Panc1 (cell line): ENCODE measurements at places on chromosomes 2 and 18.

GRCh38 chr2:168326572-168326971 is 79.2 kb upstream of the STK39 start:
- DNase-seq, result no peak
- no peaks in the 10 kb centered on the region for H3K4me1 ChIP-seq
- no peaks in the 10 kb centered on the region for H3K36me3 ChIP-seq
- H3K27ac ChIP-seq, result no peak overlapping the region

- no peak overlapping the region for H3K27ac ChIP-seq
- H3K4me3 ChIP-seq, result no peak overlapping the region
- no peaks in the 10 kb centered on the region for H3K36me3 ChIP-seq
- H3K27me3 ChIP-seq, result peaks cover 11% of the 10 kb centered on the region
Measured at GRCh38 chr2:64386676-64387075, 67.3 kb upstream of the LGALSL start.

DNA sequence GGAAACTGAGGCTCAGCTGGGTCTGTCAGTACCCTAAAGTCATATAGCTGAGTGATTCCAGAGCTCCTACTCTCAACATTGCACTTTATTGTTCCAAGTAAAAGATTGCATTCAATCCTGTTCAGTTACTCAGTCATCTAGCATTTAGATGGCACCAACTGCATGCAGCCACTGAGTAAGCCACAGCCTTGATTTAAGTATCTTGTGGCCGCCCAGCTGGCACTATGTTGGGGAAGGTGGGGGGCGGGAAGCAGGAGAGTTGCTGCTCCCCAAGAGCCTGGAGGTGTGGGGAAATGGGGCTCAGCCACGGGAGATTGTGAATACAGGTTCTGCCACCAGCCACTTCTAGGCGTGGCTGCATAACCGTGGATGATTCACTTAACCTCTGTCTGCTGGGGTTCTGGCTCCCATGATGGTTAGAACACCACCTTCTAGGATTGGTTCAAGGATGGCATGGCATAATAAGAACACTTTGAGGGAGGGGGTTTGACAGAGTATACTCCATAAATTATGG is 17.1 kb downstream of the ZFP36L2 start:
- no peaks in the 10 kb centered on the region for H3K4me1 ChIP-seq
- H3K27ac ChIP-seq, result no peak overlapping the region
- no peak overlapping the region for H3K4me3 ChIP-seq
- H3K36me3 ChIP-seq, result no peaks in the 10 kb centered on the region
- no peak for DNase-seq

GRCh38 chr2:69559442-69560146 is 83.9 kb downstream of the AAK1 start:
- H3K27ac ChIP-seq, result peak overlapping the region; percentile 29; the same call in 1 of the 2 replicates
- H3K4me1 ChIP-seq, result peaks cover 19% of the 10 kb centered on the region
- DNase-seq, result peak; percentile 67
- H3K4me3 ChIP-seq, result no peak overlapping the region

DNA sequence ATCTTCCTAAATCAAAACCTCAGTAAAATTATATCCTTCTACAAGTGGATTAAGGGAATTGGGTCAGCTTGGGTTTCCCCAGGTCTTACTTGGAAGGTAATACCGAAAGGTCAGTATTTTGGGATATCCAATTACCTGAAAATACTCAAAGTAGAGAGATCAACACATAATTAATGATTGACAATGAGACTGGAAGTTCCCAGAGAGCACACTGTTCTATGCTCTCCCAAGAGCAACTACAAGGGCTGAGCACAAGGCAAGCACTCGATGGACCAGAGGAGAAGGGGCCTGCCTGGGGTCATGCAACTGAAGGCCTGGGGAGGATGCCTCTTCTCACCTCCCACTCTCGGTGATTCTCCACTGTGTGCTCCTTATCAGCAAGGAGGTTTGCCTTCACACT is 159.2 kb upstream of the ACAA2 start:
- no peaks in the 10 kb centered on the region; the same call in 1 of the 2 replicates for H3K27me3 ChIP-seq
- H3K4me3 ChIP-seq, result no peak overlapping the region
- no peaks in the 10 kb centered on the region for H3K4me1 ChIP-seq

DNA sequence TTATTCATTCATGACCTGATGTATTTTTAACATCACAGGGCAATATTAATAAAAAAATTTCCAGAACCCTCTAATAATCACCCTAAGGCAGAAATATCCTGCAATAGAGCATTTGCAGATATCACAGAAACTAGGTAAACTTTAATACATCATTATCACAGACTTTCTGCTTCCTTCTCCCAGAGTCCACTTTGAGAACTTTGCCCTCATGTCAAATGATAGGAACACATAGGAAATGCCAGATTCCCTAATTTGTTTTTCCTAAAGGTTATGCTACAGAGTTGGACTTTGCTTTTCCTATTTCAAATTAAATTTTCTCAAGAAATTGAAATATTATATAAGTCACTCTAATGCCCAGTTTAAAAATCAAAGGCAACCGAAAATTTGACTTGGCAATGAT is 352.8 kb upstream of the LRP1B start:
- H3K36me3 ChIP-seq, result no peaks in the 10 kb centered on the region
- H3K27ac ChIP-seq, result no peak overlapping the region
- H3K4me1 ChIP-seq, result no peaks in the 10 kb centered on the region
- H3K27me3 ChIP-seq, result no peaks in the 10 kb centered on the region
- H3K4me3 ChIP-seq, result no peak overlapping the region

DNA sequence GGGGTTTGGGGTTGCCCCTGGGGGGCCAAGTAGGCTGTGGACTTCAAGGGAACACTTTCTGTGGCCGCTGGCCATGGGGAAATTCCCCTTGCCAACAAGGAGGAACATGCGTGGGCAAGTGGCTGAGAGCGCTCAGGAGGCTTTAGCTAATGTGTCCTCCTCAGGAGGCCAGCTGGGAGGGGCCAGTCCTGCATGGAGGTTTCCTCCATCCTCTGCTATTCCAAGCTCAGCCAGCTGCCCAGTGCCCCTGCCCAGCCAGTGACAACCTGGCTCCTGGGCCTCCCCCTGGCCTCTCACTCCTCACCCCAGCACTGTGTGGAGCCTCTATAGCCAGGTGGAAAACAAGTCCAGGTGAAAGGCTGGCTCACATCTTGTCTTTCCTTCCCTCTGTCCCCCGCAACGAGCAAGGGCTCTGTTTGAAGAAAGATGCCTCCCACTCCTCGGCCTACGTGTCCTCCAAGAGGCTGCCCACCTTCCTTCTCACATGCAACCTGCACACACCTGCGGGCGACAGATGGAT is 64.4 kb upstream of the DAPL1 start:
- H3K27ac ChIP-seq, result no peak overlapping the region
- no peak overlapping the region for H3K4me3 ChIP-seq
- no peaks in the 10 kb centered on the region for H3K36me3 ChIP-seq
- no peaks in the 10 kb centered on the region; the same call in 1 of the 2 replicates for H3K27me3 ChIP-seq
- no peaks in the 10 kb centered on the region for H3K4me1 ChIP-seq

DNA sequence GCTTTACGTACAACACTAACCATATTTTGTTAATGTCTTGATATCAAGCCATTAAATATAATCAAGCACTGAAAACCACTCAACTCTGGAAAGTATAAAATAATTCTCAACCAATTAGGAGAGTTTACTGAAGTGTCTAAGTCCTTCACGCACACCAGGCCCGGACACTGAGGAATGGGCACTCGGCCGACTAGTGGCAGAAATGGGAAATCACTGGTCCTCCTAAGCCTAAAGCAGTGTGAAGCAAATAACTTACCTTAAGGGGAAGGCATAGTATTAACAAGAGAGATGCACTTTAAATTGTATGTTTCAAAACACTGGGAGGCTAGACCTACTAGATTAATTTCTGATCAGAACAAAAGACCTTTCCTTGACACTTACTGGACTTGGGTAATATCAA is 45.7 kb downstream of the FAM210A start:
- H3K4me1 ChIP-seq, result no peaks in the 10 kb centered on the region
- no peak overlapping the region for H3K4me3 ChIP-seq
- no peaks in the 10 kb centered on the region for H3K27me3 ChIP-seq
- no peak for DNase-seq

DNA sequence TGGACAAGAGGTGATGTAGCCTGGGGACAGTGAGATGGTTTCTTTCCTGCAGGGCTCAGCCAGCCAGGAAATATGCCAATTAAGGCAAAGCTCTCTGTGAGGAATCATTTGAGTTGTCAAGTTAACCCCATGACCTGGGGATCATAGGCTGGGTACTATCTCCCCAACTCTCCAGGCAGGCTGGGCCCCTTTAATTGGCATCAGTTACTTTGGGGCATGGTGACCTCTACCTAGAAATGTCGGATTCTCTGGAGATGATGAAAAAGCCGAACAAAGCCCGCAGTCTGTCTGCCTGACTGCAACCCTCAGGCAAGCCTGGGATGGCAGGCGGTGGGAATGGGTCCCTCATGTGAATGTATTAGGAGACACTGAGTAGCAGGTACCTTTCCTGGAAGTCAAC is 193.5 kb upstream of the SMAD2 start:
- no peaks in the 10 kb centered on the region for H3K36me3 ChIP-seq
- no peak overlapping the region for H3K4me3 ChIP-seq
- no peak overlapping the region for H3K27ac ChIP-seq
- H3K4me1 ChIP-seq, result no peaks in the 10 kb centered on the region
- no peaks in the 10 kb centered on the region for H3K27me3 ChIP-seq

GRCh38 chr2:176039375-176039774 is 37.3 kb upstream of the LNPK start:
- DNase-seq, result no peak
- peaks cover 9% of the 10 kb centered on the region for H3K27me3 ChIP-seq
- H3K4me3 ChIP-seq, result no peak overlapping the region
- no peaks in the 10 kb centered on the region for H3K36me3 ChIP-seq

DNA sequence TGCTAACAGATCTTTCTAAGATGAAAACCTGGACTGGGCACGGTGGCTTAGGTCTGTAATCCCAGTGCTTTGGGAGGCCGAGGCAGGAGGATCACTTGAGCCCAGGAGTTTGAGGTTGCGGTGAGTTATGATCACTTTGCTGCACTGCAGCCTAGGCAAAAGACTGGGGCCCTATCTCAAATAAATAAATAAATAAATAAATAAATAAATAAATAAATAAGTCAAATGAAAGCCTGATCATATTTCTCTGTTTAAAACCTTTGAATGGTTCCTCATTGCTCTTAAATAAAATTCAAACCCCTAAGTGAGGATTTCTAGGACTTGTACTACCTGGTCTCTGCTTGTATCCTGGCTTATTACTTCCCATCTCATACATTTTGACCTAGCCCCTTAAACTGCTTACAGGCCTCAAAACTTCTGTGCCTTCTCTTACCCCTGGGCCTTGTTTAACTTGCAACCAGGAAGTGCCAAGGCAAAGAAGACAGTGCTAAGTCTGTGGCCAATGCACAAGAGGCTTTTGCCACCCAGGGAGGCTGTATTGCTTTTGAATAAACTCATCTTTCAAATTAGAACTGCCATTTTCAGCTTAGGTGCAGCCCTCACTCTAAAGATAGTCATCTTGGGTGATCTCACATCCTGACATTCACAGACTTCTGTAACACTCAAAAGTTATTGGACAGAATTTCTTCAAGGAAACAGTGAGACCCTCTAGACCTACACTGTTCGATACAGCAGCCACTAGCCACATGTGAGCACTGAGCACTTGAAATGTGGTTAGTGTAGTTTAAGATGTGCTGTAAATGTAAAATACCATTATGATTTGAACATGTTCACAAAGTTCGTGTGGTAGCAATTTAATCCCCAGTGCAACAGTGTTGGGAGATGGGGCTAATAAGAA is 73.7 kb downstream of the POLE4 start:
- no peak for DNase-seq
- H3K36me3 ChIP-seq, result no peaks in the 10 kb centered on the region
- no peaks in the 10 kb centered on the region for H3K27me3 ChIP-seq
- no peak overlapping the region for H3K27ac ChIP-seq
- no peak overlapping the region for H3K4me3 ChIP-seq
- no peaks in the 10 kb centered on the region for H3K4me1 ChIP-seq

GRCh38 chr18:58787536-58788149 is 77.0 kb upstream of the ZNF532 start:
- no peak for DNase-seq
- peak overlapping the region; percentile 96 for H3K27ac ChIP-seq
- H3K4me3 ChIP-seq, result no peak overlapping the region
- H3K4me1 ChIP-seq, result peaks cover 45% of the 10 kb centered on the region
- H3K27me3 ChIP-seq, result no peaks in the 10 kb centered on the region
- H3K36me3 ChIP-seq, result no peaks in the 10 kb centered on the region

- H3K4me3 ChIP-seq, result no peak overlapping the region
- H3K27ac ChIP-seq, result no peak overlapping the region
- no peaks in the 10 kb centered on the region for H3K4me1 ChIP-seq
- no peaks in the 10 kb centered on the region; the same call in 1 of the 2 replicates for H3K27me3 ChIP-seq
Measured at GRCh38 chr2:71102981-71103681, 26.9 kb downstream of the MCEE start.

GRCh38 chr2:119366161-119366648 is 429 bp downstream of the C2orf76 start:
- peak overlapping the region; percentile 99 for H3K4me3 ChIP-seq
- H3K27ac ChIP-seq, result peak overlapping the region; percentile 98
- peaks cover 19% of the 10 kb centered on the region for H3K4me1 ChIP-seq
- no peaks in the 10 kb centered on the region for H3K27me3 ChIP-seq
- no peak for DNase-seq

DNA sequence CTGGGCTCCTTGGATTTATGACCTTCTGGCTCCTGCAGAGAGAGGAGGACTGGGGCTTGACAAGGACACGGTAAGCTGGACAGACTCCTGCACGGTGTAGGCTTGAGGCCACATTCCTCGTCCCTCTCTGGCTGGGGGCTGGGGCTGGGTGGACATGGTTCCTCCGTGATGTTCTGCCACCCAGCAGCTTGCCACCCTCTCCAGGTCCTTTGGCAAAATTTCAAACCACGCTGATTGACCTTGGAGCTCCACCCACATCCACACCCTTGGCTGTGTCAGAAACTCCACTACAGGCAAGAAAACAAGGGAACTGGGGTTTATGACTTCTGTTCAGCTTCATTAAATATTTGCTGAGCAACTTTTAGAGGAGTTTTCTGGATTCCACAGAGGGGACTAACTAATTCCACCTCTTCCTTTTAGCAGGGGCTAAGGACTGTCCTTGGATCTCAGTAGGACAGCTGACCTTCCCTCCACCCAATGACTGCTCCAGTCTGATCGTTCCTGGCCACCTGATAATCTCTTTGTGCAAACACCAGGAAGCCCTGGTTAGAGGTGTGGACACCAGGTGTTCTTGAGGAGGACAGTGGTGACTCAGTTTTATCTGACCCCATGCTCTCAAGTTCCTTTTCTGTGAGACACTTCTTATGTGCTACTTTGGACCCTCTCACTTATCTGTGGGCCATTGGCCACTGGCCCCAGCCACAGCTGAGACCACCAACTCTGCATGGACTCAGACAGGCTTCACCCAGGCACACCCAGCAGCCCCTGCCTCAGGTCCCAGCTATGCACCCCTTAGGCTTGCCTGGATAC is 29.3 kb downstream of the GPR55 start:
- no peak overlapping the region for H3K4me3 ChIP-seq
- H3K36me3 ChIP-seq, result no peaks in the 10 kb centered on the region
- no peaks in the 10 kb centered on the region for H3K27me3 ChIP-seq
- no peak for DNase-seq
- H3K4me1 ChIP-seq, result no peaks in the 10 kb centered on the region; the same call in 1 of the 2 replicates
